CD4-positive, alpha-beta T cell treated with Interleukin-17A for 1 hour (primary cell): ENCODE measurements at places on chromosomes 6 and 20.

DNA sequence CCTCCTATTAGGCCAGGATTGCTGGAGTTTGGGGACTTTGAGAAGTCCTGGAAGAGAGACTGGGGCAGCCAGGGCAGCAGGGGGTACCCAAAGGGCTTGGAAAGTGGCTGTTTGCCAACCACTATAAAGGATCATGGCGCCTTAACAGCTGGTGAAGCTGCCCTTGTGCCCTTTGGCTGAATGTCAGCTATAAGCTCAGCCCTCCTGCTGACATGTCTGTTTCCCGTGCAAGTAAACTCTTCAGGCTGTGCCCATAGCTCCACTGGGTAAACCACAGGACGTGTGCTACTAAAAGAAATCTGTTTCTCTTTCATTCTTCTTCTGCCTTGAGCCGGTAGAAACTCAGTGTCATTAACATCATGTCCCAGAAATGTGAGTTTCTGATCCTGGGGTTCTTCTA is 97.3 kb downstream of the CAP2 start:
- no peak for DNase-seq

GRCh38 chr6:20409427-20409971 is 7.8 kb downstream of the E2F3 start:
- DNase-seq = peak; percentile 34

DNA sequence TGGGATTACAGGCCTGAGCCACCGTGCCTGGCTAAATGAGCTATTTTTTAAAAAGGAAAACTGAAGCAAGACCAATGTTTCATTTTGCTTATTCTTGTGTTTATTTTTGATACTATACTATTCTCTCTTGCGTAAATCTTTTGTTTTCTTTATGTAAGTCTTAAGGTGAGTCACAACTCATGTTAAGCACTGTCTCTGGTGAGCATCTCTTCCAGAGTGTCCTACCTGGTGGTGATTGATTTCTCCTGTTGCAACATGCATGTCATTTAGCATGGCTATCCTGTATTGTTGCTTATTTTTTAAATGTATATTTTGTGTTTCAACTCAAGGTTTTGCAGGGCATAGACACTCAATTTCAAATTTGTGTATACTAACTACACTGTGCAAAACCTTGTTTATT is 336.0 kb downstream of the RFPL4B start:
- DNase-seq = no peak

DNA sequence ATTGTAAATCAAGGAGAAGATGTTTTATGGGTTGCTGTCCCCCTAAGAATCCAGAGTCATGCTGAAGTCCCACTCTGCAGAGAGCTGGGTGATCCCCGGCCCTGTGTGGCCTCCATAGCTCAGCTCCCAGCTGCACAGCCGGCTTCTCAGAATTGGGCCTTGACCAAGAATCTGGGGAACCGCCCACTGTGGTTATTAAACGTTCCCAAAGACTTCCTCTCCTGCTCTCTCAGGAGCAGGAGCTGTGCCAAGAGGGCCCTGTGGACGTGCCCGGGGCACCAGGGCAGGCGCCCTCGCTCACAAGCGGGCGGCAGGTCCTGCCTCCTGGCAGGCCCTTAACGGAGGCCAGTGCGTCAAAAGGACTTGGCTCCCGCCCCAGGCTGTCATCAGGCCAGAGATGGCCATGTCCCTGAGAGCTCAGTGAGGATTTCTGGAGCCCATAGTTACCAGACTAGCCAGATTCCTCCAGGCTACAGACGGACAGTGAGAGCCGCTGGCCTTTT is 30.4 kb downstream of the ZC3H12D start:
- no peak for DNase-seq

GRCh38 chr20:23326774-23327173 is 23.8 kb upstream of the NXT1 start:
- DNase-seq = no peak

DNA sequence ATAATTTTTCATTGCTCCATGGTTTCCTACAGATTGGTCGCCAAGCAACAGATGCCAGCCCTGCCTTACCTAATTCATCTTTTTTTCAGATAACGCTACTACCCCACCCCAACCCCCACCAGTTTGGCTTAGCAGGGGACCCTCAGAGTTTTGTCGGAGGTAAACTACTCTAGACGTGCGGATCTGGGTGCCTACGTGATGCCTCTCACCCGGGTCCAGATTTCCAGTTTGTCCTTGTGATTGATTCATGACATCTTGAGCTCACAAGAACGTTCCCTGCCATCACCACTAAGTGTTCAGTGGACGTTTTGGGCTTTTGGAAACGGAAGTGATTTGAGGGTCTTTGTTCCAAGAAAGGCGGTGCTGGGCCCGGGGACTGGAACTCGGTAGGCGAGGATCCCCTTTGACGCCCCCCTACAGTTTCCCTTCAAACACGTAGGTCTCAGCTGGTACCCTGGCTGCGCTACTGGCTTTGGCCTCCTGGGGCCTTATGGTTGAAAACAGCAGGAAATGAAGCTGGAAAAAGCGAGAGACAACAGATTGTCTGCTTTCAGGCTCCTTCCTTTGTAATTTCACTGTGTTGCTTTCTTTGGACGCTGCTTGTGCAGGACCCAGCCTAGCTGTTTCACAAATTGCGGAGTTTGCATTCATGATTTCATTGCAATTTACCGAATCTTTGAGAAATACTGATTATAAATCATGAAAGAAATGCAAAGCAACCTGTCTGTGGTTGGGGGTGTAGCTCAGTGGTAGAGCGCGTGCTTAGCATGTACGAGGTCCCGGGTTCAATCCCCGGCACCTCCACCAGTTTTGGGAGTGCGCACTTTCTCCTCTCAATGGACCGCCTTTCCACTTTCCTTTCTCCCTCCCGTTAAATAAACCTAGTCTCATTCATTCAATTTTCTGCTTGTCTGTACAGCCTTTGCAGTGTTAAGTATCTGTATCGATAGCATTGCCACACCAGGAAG is 81.0 kb downstream of the GPX5 start:
- peak; percentile 18 for DNase-seq

DNA sequence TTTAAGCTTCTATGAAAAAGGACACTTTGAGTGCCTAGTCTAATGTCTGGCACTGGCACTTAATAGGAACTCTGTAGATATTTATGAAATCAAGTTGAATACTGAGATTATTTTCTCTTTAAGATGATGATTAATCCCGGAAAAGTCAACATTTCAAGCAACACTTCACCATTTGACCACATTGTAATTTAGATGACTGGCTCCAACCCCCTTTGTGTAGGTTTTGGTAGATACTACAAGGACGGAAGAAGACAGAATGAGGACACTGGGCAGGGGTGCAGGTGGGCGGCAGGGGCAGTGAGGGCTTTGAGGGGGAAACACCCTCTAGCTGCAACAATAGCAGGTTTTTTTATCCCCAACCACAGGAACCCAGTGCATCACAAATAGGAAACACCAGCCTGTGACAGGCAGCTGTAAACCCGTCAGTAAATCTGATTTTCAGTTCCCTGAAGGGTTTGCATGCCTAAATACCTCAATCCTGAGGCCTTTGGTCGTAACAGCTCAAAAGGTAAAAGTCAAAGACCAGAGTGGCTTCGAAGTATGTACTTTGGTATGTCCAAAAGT is 4.6 kb downstream of the DTNBP1 start:
- DNase-seq = no peak

GRCh38 chr6:159826968-159827647 is 27.0 kb downstream of the PNLDC1 start:
- DNase-seq = no peak

- no peak for DNase-seq
These were observed 443.9 kb upstream of the CDH4 start for GRCh38 chr20:60808003-60808672.
